ENCODE measurements at places on chromosomes 1 and 21.

DNA sequence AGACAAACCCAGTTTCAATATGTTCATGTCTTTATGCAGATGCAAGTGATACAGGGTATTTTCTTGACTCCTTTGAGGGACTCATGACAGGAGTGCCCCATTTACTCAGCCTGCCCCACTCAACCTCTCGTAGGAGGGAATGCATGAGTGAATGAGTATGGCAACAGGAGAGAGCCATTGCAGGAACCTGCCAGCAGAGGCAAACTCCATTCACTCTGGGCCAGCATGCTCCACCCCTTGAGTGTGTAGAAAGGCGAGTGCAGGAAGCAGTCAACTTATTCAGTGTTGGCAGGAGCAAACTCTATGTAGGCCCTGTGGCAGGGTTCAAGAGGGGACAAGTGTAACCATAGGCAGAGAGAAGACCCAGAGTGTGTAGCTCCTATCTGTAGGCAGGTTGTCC, 1526.3 kb downstream of the PLA2G4A start:
- no peak for DNase-seq

DNA sequence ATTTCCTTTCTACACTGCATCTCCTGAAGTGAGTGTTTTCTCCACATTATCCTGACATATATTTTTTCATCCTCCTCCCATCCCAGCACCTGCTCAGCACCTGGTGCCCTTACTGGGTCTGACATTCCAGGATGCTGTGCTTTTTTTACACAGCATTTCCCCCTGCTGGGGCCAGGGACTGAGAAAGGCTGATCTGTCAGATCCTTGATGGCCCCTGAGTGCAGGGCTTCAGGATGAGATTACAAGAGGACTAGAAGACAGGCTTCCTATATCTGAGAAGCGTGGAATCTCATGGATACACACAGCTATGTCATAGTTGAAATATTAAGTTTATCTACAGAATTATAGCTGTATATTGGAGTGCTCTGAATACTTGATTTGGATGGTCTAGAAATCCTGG, 24.4 kb downstream of the RCAN1 start:
- DNase-seq = no peak

DNA sequence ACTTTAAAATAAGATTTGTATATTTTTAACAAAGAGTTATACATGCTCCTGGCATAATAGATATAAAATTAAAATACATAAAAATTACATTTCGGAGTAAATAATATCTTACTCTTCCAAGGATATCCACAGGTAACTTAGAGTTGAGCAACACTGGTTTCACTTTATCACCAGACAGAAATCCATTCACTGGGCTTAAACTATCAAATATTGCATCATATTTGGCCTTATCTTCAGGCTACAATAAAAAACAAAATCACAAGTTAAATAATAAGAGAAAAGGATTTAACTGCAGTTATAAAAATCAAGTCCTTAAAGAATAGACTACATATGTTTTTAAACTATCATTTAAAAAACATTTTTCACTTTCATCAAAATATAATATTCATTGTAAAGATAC, 55.5 kb downstream of the EPS15 start:
- no peak for DNase-seq

DNA sequence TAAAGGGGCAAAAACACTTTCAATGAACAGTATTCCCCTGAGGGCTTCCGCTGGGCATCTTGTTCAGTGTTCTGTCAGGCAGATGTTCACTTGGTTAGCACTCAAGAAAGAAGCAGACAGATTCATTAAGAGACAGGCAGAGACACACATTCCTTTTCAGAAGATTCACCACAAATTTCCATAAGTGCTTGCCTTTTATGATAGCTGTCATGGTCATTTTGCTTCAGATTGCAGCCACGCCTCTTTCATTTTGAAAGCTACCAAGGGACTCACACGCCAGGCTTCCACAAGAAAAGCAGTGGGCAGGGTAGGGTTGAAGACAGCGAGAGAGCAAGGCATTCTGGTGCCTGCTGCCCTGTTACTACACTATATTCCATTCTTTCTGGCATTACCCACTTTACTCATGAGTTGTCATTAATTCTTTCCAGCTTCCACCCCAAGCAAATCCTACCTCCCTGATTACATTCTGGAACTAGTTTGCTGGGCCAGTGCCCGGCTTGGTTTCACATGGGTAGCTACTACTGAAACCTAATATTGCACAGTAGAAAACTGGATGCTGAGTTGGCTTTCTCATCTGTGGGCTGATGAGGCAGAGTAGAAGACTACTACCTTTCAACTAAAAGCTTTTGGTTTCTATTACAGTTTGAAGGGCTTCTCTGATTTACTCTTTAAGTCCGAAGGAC, 91.2 kb upstream of the COL24A1 start:
- peak; percentile 71 for DNase-seq

GRCh38 chr1:241079047-241079446, 278.0 kb downstream of the RGS7 start:
- no peak for DNase-seq

DNA sequence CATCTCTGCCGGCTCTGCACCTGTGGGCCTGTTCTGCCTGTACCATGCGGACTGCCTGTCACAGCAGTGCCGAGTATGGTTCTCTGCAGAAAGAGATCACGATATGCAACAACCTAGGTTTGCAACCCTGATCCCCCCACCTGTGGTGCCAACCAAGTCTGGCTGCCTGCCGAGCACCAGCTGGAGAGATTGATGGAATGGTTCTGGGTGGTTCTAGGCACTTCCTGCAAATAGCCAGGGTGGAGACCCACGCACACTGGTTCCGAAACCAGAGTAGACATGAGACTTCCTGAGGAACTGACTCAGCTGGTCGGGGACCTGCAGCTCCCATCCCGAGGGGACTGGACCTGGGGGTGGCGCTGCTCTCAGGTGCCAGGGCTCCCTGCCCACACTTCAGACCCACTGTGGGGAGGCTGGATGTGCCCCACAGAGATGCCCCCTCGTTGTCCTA, 5.4 kb downstream of the TPRG1L start:
- DNase-seq = no peak

- DNase-seq = no peak
These were observed 908 bp downstream of the S100A6 start for GRCh38 chr1:153534925-153535241.

- no peak for DNase-seq
These were observed 152.7 kb downstream of the HIVEP3 start for GRCh38 chr1:41766041-41766440.

GRCh38 chr1:115185336-115185735, 96.0 kb upstream of the TSPAN2 start:
- peak; percentile 3 for DNase-seq

DNA sequence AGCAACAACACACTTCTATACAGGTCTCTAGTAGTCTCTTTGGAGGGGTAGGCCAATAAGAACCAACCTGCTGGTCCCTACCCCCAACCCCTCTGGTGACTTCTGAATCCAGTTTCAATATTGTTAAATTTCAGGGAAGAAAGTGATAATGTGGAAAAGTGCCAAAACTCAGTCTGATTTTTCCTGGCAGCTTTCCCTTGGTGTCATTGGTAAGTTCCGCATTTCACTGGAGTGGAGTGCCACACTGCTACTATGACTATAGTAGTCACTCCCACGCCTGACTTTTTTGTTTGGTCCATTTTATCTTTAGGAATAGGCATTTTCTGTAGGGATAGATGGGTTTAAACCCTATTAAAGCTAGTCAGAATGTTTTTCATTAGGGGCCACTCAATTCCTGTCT, 5.7 kb upstream of the ARID1A start:
- no peak for DNase-seq

DNA sequence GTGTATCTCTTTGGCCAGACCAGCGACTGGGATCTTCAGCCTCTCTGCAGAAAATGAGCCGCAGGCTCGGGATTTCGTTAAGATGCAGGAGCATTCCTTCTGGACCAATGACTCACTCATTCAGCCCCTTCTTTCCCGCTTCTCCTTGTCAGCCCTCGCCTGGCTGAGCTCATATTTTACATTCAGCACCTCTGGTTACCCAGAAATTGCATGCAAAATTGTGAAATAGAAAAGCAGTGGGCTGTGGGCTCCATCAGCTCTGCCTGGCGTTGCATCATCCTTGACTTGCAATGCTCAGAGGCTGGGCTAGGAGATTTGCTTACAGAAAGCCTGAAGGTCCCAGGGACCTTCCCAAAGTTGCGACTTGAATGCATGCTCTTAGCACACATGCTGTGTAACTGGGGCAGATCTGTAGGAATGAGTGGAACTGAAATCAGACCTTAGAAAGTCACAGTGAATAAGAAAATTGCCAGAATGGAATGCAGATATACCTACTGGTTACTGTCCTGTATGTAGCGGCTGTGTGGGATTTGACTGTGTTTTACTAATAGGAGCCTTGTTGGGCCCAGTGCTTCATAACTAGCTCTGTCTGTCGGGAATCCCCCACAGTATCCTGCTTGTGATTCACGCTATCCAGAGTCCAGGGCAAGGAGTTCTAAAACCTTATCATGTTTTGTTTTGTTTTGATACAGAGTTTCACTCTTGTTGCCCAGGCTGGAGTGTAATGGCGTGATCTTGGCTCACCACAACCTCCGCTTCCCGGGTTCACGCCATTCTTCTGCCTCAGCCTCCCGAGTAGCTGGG, 444.8 kb downstream of the KIF26B start:
- DNase-seq = peak; percentile 90

- no peak for DNase-seq
These were observed 40.9 kb upstream of the ATF3 start for GRCh38 chr1:212567638-212568037.

DNA sequence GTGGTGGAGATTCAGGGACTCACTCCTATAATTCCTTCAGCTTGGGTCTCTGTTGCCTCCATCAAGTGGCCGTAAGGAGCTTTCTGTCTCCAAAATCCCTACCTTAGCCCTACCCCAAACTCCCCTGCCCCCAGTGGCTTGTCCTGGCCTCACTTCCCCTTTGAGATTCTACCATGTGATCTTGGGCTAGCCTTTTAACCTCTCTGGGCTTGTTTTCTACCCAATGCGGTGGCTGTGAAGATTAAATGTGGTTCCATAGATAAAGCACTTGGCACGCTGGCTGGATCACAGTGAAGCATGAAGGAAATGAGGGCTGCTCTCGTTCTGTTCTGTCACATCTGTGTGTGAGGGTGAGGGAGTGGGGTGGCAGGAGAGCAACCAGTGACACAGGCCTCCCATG, 43.6 kb downstream of the FAAH start:
- DNase-seq = no peak

- no peak for DNase-seq
These were observed 24.7 kb downstream of the IFFO2 start for GRCh38 chr1:18931730-18932129.

GRCh38 chr1:157880621-157881020, 39.0 kb upstream of the CD5L start:
- DNase-seq = no peak

DNA sequence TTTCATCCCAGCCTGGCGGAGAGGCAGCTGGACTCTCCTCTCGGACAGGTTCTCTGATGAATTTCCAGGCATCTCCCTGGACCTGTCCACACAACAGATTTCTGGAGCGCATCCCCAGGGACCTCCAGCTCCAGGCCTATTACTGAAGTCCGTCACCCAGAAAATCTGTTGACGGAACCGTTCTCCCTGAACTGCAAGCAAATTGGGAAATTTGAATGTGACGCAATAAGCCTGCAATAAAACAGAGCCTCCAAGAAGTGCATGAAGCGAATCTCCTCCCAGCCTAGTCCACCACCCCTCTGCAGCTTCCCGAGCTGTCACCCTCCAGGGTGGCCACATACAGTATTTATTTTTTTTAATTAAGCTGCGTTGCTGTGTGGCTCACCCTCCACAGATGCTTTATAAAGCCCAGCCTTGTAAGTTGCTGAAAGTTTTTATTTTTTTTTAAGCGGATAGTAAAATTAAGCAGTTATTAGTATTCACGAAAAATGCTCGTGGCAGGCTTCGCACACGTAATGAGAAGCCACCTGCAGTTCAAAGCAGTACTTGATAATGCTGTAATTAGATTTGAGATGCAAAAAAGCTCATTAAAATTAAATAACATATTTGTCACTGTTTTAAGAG, 173.3 kb downstream of the CAMTA1 start:
- no peak for DNase-seq

DNA sequence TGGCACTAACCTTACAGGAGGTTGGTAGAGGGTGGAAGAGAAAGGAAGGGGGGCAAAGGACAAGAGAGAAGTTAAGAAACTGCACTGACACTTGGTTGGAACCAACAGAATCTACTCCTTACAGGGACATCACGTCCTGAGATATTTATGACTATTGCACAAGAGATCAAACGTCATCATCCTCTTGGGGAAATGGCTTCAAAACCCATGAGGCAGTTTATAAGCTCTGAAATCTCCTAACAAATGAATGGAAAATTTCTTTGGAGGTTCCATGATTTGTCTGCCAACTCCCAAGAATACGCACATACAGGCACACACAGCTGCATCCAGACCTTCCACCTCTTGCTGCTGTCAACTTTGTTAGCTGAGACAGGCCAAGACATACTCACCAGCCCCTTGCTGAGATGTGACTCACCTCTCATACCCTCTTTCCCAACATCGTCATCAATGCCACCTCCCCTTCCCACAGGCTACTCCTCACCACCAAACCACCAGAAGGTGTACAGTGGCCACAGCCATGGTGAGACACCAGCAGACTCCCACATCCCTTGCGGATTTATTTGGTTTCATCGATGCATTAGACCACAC, 135.5 kb downstream of the SETD4 start:
- peak; percentile 53 for DNase-seq

GRCh38 chr1:233983811-233984210, 79.3 kb downstream of the SLC35F3 start:
- no peak for DNase-seq

- no peak for DNase-seq
These were observed 36.6 kb downstream of the CDC42 start for GRCh38 chr1:22089134-22089571.

- DNase-seq = peak; percentile 58
These were observed 21.4 kb upstream of the FASLG start for GRCh38 chr1:172637522-172637921.

DNA sequence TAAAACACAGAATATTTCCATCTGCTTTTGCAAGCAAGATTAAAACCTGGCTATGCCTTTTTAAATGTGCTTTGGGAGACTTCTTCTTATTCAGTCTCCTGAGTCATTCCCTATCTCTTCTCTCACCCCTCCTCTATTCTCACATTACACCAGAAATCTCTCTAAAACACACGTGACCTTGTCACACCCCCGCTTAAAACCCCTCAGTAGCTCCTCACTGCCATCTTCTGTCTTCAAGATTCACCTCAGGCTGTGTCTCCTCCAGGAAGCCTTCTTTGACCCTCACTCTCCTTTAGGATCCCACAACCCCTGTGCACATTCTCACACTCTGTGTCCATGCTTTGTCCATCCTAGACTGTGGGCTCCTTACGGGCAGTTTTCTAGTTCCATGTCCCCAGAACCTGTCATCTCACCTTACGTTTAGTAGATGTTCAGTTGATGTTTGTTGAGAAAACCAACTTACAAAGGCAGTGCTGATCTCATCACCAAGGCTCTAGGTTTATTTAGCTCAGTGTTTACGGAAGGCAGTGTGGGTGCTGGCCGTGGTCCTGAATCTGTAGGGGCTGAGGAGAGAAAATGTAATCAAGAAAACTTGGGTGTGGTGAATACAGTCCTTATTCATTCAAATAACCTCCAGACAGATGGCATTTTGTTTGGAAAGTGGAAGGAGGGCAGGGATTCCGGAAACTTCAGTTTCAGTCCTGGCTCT, 143.5 kb downstream of the DMRTA2 start:
- DNase-seq = peak; percentile 9
